GM23248 (cell line): ENCODE measurements at places on chromosomes 13 and 19. TPM values are rescaled to one million over a fixed set of nuclear protein-coding genes. Genes with fewer than 3 reads are reported as not detected.

DNA sequence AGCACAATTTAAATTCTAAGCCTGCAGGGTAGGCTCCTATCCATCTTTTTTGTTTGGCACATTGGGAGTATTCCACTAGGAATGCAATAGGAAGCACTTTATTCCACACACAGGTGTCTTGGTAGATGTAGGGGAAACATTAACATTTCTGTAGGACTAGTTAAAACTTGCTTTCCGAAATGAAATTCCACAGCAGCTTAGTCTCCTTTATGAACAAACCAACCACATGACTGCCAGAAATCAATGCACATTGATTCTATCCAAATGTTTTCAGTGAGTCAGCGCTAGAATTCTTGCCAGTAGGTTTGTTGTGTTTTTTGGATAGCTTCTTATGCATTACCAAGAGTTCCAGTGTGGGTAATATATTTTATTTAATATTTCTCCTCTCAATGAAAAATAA lies 207.9 kb upstream of the CSNK1A1L start:
- DNase-seq, result peak; percentile 90

HIPK4 gene
- 0.43 TPM in 1 of 2 replicates, not detected in the other for total RNA-seq

GPR18 gene
- not detected in 2 replicates for total RNA-seq

DNA sequence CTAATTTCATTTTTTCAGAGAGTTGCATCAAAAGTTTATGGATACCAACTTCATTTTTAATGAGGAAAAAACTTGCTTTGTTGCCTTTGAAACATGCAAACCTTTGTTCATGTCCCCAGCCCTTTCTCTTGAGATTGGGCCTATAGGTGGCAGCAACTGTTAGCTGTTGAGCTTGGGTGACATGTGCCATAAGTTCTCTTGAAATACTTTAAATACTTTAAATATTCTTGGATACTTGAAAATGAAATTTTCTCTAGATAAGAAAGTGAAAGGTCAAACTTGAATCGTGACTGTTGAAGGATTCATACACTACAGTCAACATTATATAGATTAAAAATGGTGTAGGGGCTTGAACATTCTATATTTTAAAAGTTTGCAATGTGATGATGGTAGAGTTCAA lies 294.9 kb downstream of the NDFIP2 start:
- peak; percentile 78 for DNase-seq
